ENCODE measurements at places on chromosomes 4 and X.

- no peak for DNase-seq
These were observed 65.6 kb downstream of the RBPJ start for GRCh38 chr4:26386386-26386785.

- no peak for DNase-seq
These were observed 1.3 kb downstream of the HERC5 start for GRCh38 chr4:88458104-88458740.

- no peak for DNase-seq
These were observed 15.8 kb upstream of the DHRSX start for GRCh38 chrX:2516623-2517022.

GRCh38 chr4:142452161-142452855, 393.8 kb downstream of the INPP4B start:
- DNase-seq: no peak

GRCh38 chr4:67892253-67892652, 8.5 kb upstream of the TMPRSS11D start:
- no peak for DNase-seq

GRCh38 chr4:88033309-88033708, 25.9 kb downstream of the PKD2 start:
- DNase-seq: no peak

DNA sequence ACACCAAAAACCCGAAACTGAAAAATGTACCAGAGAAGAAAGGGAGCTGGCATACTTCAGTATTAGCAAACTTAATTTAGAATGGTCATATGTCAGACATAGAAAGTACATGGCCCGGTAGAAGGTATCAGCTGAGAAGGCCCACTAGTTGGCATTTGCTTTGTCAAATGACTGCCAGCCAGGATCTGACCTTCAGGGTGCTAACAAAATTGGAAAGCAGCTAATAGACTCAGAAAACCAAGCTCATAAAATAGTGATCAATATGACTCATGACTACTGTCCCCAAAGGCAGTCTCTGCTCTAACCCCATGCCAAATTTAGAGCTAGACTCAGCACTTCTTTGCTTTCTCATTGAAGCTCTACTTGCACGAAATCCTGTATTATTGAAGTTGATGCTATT, 342.7 kb downstream of the PDGFC start:
- DNase-seq: no peak

DNA sequence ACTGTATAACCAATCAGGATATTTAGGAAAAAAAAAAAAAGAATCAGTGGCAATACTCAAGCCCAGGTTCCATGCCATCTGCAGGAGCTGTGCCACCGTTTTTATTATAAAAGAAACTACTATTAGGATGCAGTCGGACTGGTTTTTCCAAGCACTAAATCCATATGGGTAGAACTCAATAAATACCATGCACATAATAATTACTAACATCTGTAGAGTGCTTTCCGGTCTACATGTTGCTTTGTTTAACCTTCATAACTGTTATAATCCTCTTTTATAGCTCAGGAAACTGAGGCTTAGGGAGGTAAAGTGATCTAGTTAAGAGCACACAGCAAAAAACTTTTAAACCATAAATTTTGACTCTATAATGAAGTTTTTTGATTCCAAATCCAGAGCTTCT, 24.0 kb downstream of the ARSJ start:
- no peak for DNase-seq

- no peak for DNase-seq
These were observed 73.2 kb downstream of the FBXW7 start for GRCh38 chr4:152462695-152463094.

- no peak for DNase-seq
These were observed 2138.8 kb downstream of the PCDH7 start for GRCh38 chr4:32858971-32859370.

All from vagina (tissue), 2 donors.